ENCODE measurements at places on chromosomes 11 and 22.

DNA sequence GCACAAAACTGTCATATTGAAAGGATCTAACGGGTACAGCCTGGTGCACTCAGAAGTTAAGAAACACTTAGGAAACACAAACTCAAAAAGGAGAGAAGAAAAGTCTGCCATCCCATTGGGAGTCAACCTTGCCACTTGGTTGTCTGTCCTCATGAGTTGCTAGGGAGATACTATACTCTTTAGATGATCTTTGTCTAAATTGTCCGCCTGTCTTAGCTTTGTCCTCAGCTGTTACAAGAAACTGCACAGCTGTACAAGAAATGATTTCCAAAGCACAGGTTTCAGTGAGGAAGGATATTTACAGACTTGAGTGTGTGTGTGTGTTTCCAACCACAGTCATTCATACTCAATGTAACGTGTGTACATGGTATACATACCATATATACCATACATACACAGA is 169.2 kb upstream of the CCDC90B start:
- no peak for DNase-seq

DNA sequence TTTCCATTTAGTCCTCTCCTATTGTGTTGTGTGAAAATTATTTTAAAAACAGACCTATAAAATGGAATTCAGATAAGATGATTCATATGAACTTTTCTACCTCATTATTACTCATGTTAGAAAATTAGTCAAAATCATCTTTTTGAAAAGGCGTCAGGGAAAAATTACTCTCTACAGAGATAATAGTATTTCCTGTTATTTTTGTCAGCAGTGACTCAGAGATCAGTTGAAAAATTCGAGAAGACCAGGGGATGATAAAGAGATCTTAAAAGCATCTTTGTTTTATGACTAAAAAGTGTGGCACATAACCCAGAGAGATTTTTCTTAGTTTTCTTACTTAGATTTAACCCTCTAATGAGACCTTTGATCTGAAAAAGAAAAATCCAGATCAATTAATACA is 157.9 kb upstream of the CARD18 start:
- DNase-seq: no peak

- DNase-seq: no peak
Measured at GRCh38 chr11:87484566-87484965, 446.8 kb downstream of the TMEM135 start.

DNA sequence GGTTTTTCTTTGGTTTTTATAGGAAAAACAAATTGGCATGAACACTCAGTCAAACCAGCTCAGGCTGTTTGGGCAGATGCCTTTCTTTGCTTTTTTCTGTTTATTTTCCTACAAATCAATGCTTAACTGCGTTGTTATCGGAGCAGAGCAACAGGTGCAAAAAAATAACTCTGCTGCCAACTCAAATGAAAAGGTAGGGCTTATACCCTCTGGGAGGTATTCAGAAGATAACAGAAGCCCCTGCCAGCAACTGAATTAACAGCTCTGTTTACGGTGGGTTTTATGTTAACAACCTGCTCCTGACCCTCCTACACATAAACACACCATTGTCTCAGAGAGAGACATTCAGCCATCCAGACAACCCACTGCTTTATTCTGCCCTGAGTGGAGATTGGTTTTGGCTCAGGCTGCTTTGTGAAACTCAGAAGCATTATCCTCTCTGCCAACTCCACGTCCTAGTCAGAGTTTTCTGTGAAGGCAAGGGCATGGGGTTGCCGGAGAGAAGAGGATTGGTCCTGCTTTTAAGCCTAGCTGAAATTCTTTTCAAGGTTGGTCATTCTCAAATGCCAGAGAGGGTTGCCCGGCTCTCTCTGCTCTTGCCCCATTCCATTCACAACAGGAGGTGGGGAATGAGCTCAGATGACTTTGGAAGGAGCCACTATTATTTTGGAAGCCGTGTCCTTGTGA is 11.4 kb downstream of the EHF start:
- no peak for DNase-seq
